Suppressor macrophage treated with lipopolysaccharide for 1 hour (primary cell): ENCODE measurements at places on chromosomes 6 and 20.
A peak's percentile ranks its signal among the peaks of the same experiment; 100 is the strongest.

GRCh38 chr20:341682-342081 is 5.2 kb upstream of the NRSN2 start:
- DNase-seq: peak; percentile 76

- DNase-seq: no peak
Observed at GRCh38 chr6:100246206-100246605, 218.5 kb downstream of the SIM1 start.

DNA sequence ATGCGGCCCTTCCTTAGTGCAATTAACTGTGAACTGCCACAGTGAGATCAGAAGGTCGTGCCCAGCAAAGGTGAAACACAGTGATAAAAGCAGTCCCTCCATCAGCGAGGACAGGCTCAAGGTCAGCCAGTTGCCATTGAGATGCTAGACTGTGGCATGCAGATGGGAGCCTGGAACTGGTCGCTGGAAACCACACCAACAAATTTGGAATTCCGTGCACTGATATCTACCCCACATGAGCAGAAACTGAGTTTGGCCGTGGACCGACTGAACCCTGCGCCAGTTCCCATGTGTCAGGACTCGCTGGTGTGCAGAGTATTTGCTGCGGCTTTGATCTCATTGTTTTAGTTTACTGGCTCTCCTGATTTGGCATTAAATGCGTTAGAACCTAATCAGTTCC is 125.6 kb upstream of the QKI start:
- no peak for DNase-seq

GRCh38 chr20:38290829-38291814 is 12.8 kb upstream of the BPI start:
- DNase-seq: peak; percentile 42

GRCh38 chr6:68572525-68572924 is 62.6 kb upstream of the ADGRB3 start:
- DNase-seq: peak; percentile 42

DNA sequence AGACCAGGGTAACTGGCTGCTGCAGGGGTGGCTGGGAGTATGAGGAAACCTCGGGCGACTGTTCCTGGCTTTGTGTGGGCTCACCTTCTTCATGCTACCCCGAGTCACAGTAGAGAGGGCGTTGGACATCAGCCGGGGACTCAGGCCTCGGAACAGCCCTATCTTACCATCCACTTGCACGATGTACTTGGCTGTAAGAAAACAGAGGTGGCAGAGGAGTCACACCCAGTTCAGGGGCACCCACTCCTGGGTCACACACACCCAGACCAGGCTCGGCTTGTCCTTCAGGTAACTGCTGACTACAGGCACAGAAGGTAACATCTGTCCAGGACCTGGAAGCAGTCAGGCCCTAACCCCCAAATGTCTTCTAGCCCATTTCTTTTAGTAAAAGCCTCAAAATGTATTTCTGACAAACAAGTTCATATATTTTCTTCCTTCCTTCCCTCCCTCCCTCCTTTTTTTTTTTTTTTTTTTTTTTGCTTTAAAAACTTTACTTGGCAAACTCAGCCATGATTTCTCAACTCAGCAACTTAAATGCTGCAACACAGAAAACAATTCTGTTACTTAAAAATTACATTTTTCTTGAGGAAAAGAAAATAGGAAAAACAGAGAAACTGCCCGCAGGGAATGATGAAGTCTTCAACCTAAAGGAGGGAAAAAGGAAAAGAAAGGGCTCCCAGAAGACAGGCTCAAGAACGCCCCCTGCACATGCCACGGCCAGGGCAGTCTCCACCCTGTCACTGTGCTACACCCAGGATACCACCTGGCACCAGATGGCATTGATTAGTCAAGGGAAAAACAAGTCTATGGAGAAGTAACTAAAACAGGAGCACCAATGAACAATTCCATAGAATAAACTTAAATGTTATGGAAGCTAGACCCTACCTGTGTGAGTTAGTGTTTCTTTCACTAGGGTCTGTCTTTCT is 7.3 kb downstream of the MTCH1 start:
- DNase-seq: no peak

DNA sequence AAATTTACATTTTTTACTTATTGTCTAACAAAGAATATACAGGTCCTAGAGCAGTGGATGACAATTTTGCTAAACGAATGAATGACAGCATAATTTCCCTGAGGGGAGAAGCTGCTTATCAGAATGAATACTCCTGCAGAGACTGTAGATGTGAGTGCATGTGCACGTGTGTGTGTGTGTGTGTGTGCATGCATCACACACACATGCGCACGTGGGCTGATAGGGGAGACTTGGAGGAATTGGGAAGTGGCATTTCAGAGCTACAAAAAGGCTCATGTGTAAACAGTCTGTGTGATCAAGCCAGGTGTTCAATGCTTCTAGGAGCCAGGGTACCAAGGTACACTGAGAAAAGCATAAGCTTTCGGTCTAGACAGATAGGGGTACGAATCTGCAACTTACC is 93.5 kb upstream of the SASH1 start:
- no peak for DNase-seq

DNA sequence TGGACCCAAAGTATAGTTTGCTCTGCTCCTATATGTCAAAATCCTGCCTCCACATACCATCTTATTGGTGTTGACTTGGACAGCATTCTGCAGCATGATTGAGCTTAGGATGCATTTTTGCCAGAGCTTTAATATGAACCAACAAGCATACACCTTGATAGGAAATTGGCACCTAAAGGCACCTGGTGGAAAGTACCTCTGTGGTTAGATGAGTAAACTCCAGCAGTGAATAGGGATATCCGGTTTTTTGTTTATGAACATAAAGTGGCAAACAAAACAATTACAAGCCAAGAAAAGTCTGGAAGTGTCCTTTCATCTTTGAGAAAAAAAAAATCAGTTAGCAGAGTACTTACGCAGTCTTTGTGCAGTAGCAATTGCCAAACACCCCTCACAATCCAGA is 6.2 kb upstream of the CYP24A1 start:
- DNase-seq: no peak

- DNase-seq: no peak
Observed at GRCh38 chr6:14454473-14454775, 336.9 kb downstream of the CD83 start.

- DNase-seq: no peak
Observed at GRCh38 chr6:136607204-136607931, 57.1 kb upstream of the MAP7 start.

GRCh38 chr20:35448788-35449373 is 6.5 kb upstream of the CEP250 start:
- DNase-seq: no peak

DNA sequence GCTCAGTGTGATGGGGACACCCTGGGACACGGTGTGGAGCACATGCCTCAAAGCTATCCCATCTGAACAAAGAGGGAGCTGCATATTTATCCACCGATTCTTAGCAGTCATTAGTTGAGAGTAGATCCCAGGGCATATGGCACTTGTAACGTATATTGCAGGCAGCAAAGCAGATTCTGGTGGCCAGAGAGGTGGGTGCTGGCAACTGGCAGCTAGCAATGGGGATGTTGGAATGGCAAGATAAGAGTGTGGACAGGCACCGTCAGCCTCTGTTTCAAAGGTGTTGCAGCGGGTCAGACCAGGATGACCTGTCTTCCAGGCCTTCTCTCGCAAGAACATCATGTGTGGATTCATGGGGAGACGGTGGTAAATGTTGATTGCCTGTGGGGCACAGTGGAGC is 287.8 kb upstream of the RNF24 start:
- no peak for DNase-seq

DNA sequence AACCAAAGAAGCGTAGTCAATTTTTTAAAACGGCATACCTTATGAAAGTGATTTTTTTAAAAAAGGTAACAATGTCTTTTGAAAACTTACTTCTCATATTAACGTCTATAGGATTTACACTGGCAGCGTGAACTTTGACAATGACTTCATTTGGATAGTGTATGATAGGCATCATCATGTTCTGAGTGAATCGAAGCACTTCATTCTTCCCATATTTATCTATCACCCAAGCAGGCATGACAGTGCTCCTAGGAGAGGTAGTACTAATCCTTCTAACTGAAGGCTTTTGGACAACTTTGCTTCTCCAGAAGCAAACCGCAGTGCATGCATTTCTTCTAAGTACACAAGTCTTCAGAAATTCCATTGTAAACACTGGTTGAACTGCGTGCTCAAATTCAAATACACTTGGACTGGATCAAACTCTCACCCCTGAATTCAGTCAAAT is 618 bp downstream of the RTN4IP1 start:
- no peak for DNase-seq

DNA sequence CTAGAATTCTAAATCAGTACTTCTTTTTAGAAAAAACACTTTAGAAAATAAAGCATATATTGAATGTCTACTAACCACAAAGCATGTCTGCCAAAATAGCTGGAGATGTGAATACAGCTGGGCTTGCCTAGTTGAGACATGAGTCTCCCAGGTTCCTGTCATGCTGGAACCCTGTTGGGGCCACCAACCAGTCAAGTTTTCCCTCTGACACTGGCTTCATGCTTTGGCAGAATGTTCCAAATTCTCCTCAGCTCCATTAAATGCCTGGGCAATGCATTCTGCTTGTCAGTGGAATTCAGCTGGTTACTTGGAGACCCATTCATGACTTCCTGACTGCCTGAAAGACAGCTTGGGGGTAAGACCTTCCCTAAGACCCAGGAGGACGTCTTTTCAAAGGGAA is 87.2 kb downstream of the PRND start:
- no peak for DNase-seq

- no peak for DNase-seq
Observed at GRCh38 chr6:153424719-153425400, 293.8 kb upstream of the RGS17 start.

GRCh38 chr6:138509371-138509770 is 10.1 kb upstream of the NHSL1 start:
- peak; percentile 74 for DNase-seq

DNA sequence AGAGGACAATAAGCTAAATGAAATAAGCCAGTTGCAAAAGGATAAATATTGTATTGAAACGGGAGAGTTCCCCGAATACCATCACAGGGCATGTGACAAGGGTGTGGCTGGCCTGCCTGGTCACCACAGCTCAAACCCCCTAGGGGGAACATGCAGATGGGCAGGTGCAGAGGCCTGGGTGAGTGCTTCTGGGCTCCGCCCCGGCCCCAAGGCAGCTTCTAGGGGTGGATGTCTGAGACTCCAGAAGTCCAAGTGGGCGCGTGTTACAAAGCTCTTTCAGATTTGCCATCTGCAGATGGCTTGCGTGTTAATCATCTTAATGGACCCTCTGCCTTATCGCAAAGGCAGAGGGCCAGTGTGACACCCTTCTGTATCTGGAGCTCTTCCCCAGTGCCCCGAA is 559.2 kb upstream of the IMPG1 start:
- no peak for DNase-seq

DNA sequence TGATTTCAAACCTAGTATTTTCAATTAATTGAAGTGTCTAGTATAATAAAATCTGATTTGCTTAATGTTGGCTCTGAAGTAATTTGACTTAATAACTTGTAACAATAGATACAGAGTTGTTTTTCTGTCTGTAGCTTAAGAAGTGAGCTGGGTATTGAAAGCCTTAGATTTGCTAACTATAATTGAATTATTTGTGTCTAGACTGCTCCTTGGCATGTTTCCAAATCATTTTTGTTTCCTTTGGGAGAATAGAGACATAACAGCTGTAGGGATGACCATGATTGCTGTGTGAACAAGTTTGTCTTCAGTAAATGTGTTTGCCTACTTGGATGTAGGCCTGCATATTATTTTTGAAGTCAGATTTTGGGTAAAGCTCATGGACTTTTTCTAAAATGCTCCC is 115.4 kb downstream of the SCAF8 start:
- no peak for DNase-seq

DNA sequence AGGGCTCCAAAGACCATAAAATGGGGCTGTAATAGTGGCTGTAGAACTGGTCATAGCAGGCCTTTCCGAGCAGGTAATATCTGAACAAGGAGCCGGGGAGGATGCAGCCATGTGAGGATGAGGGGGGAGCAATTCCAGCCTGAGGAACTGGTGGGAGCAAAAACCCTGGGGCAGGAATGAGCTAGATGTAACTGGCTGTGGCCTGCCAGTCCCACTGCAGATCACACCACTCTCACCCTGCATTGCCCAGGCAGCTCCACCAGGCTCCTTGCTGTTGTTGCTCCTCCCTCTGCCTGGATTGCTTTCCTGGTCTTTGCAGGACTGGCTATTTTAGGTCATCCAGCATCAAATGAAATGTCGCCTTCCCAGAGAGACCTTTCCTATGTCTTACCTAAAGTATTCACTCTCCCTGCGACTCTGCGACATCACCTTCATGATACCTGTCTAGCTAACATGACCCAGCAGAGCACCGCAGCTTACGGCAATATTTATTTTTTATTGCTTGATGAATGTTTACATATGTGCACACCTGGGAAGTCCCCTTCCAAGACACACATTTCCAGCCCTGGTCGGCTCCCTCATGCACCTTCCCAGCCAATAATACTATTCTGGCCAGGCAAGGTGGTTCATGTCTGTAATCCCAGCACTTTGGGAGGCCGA is 2.4 kb upstream of the ZFP64 start:
- no peak for DNase-seq
